8988T (cell line): ENCODE measurements at places on chromosomes 1 and 21.

DNA sequence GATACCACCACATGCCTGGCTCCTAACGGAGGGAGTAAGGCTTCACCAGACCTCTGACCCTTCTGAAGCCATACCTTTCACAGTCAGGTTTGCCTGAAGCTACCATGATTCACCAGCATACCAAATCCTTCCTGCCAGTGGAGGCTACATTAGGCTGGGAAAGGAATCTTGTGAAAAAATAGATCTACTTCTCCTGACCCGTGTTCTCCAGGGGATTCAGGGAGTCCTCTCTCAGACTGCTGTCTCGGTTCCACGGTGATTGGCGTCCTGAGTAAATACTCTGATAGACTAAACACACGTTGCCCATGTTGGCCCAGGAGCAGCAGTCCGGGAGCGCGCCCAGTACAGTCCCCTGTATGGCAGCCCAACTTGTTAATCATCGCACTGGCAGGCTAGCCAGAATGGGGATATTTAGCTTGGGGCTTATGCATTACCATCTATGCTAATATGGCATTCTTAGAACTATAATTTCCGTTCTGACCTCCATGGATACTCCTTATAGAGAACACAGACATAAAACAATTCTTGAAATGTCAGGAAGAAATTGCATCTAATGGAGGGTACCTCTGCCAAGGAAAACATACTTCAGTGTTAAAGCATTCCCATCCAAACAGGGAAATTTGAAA, 173.2 kb downstream of the ROR1 start:
- no peak for DNase-seq

DNA sequence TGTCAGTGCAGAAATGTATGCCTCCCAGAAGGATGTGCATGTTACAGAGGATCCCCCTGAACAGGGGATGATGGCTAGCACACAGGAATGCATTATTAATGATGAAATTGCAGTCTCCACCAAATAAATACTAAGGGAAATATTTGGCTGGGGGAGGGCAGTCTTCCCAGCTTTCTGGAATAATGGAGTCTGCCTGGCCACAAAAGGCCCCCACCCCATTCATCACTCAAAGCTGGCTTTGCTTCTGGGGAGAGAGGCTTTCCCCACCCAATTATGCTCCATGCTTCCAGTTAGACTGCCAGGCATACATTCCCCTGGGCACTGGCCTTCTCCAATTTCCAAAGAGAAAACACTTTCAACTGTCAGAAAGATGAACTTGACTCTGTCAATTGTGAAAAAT, 302.7 kb downstream of the SIPA1L2 start:
- no peak for DNase-seq

- DNase-seq: peak; percentile 55
Measured at GRCh38 chr1:35883635-35884101, 659 bp downstream of the AGO1 start.

DNA sequence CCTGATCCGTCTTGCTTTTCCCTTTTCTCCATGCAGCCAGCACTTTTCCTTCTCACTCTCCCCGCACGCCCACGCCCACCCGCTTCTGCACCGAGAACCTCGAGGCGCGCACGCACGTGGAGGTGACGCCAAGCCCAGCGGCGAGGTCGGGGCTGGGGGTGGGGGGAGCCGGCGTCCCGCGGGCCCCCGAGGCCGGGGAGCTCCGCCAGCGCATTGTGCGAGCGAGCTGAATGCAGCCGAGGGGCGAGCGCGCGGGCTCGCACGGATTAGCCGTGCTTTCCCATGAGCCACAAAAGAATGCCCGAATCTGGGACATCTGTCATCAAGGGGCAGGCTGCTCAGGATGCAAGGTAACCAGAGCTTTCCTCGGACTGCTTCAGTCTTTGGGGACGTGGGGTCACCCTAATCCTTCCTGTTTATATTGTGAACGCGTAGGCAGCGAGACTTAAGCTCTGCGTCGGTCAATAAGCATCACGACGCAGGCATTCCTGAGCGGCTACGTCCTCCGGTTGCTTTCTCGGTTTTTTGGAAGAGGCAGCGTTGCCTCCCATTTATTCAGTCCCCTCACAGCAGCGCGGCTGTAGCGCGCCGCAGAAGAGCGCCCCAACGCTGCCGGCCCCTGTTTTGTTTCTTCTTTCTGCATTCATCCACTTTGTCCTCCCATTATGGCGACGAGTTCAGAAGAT, 67.3 kb upstream of the AKT3 start:
- DNase-seq: no peak

- DNase-seq: no peak
Measured at GRCh38 chr1:174393885-174394284, 53.9 kb upstream of the GPR52 start.

- DNase-seq: no peak
Measured at GRCh38 chr1:75550559-75550958, 60.4 kb downstream of the SLC44A5 start.
